ENCODE measurements at places on chromosomes 1 and 21.

- no peak for DNase-seq
Observed at GRCh38 chr1:29811247-29811646, 574.9 kb downstream of the PTPRU start.

- no peak for DNase-seq
Observed at GRCh38 chr1:176717066-176717750, 254.2 kb downstream of the PAPPA2 start.

DNA sequence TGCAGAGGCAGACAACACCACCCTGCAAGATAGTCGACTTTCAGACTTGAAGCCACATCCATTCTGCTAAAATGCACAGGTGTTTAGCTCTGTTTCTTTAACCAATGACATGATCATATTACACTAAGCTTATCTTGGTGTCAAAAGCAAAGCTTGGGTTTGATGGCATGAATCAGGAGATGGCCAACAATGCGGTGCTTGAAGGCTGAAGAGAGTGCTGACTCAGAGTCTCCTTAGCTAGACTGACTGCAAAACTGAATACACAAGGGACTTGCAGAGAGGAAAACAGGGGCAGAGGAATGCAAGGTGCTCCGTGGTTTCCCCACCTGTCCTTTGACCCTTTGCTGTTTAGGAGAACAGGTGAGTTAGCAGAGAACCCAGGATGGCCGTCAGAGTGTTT, 262.6 kb downstream of the SIPA1L2 start:
- no peak for DNase-seq

DNA sequence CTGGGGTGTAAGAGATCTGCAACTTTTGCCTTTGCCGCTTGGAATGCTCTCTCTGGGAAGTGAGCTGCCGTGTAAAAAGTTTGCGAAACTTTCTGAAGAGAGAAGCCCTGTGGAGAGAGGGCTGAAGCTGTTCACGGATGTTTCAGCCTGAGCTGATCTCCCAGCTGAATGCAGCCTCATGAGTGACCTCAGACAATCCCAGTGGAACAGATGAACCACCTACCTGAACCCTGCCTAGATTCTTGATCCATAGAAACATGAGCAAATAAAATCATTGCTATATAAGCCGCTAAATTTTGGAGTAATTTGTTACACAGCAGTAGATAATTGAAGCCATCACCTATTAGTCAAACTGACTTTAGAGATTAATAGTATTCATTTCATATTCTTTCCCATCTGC, 4.4 kb upstream of the ALG6 start:
- no peak for DNase-seq
